ENCODE measurements at places on chromosomes 12 and 14.
A peak's percentile ranks its signal among the peaks of the same experiment; 100 is the strongest.

GRCh38 chr12:123037791-123038190, 57.3 kb downstream of the ARL6IP4 start:
- DNase-seq: no peak

DNA sequence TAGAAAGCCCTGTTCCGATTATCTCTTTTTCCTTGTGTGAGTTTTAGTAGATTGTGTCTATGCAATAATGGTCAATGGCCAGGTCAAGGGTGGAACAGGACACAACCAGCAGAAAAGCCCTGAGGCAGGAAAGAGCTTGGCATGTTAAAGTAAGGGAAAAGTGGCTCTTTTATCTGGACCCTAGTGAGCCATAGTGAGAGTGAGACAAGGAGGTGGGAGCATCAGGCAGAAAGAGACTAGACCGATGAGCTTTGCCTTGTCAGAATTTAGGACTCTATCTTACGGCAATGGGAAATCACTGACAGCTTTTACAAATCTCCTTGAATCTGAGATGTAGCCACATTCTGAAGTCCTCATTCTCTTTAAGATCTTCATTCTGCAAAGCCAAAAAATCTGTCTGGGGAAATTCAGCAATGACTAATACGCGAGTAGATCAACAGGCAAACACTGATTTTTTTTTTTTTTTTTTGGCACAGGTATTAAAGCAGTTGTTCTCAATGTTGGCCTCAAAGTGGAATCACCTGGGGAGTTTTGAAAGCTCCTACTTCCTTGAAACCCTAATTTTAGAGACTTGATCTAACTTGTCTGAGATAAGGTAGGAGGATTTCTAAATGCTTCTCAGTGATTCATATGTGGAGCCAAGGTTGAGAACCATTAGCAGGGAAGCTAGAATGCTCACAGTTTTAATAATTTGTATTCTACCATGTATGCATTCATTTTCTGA, 33.9 kb downstream of the TMEM19 start:
- no peak for DNase-seq

DNA sequence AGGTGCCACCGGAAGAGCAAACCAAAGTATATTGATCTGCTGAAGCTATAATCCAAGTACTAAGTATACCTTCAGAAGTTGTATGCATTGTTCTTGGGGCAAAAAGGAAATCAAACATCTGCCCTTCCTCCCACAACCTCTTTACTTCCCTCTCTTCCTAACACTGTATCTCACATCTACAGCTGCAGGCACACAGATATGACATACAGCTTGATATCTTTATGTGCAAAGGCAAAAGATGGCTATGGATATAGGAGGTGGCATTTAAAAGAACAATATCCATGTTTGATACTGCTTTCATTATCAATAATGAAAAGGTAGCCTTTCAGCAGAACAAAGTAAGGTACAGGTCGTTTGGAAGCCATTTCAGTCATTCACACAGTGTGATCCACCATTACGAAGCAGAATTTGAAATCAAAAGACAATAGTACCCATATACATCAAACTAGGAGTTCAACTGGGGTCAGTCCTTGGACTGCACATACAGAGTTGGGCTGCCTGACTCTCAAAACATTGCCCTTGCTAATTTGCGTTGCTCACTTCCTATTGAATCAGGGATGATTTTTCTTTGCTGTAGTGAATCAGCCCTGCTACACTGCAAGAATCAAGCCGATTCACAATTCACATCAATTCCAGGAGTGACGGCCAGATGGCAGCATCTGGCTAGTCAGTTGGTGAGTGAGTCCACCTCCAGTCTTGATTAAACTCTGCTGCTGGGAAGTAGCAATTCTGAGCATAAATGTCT, 8.9 kb downstream of the ANG start:
- DNase-seq: peak; percentile 58

GRCh38 chr14:68958553-68958952, 20.5 kb downstream of the ACTN1 start:
- no peak for DNase-seq

GRCh38 chr12:115259968-115260747, 576.2 kb upstream of the TBX3 start:
- DNase-seq: no peak

- DNase-seq: no peak
Measured at GRCh38 chr12:22299294-22299912, 35.1 kb downstream of the ST8SIA1 start.

- DNase-seq: no peak
Measured at GRCh38 chr14:29242755-29243754, 476.5 kb downstream of the FOXG1 start.

GRCh38 chr14:102840771-102841528, 63.7 kb downstream of the TRAF3 start:
- DNase-seq: no peak

GRCh38 chr14:57816568-57817284, 49.2 kb downstream of the SLC35F4 start:
- no peak for DNase-seq

DNA sequence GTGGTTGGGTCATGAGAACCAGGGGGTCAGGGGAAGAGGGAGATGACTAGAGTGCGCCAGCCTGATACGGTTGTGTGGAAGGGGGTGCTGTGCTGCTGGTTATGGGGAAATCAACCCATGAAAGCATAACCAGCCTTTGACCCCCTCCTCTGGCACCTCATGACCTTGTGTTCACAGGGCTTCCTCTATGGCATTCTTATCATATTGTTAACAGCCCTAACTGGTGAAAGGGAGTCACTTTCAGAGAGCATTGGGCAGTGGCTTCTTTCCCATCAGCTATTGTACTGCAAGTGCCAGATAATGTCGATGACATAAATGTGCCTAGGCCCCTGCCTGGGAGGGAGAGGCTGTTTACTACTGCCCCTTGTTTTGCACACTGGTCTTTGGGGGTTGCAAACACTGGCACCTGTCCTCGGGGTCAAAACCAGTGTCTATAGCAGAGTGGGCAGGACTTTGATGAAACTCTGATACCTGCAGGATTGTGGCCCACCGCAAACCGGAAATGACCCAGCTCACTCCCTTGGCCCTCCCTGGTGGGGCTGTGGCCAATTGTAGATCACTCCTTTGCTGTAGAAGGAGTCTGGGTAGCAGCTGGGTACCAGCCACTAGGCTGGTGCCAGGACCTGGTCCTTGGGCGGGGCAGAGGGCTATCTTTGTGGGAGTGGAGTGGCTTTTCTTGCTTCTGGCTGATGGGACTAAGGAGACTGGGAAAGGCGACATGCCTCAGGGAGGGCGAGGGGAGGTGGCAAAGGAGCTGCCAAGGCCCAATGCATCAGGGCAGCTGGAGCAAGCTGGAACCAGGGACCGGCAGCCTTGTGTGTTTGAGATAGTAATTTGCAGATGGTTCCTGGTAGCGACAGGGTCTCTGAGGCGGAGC, 634 bp upstream of the TMEM63C start:
- DNase-seq: no peak

DNA sequence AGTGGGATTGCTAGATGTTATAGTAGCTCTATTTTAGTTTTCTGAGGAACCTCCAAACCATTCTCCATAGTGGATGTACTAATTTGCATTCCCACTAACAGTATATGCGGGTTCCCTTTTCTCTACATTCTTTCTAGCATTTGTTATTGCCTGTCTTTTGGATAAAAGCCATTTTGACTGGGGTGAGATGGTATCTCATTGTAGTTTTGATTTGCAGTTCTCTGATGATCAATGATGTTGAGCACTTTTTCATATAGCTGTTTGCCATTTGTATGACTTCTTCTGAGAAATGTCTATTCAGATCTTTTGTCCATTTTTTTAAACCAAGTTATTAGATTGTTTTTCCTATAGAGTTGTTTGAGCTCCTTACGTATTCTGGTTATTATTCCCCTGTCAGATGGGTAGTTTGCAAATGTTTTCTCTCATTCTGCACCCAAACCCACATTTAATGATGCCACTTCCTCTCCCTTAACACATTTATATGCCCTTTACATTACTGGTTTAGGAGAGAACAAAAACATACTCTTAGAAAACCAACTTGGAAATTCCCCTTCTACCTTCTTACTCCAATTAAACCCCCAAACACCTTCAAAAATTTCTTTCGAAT, 48.2 kb downstream of the NELL2 start:
- DNase-seq: no peak

- DNase-seq: no peak
Measured at GRCh38 chr12:51023625-51024382, 2.4 kb downstream of the SLC11A2 start.

GRCh38 chr12:28759333-28759732, 389.7 kb upstream of the FAR2 start:
- DNase-seq: no peak

DNA sequence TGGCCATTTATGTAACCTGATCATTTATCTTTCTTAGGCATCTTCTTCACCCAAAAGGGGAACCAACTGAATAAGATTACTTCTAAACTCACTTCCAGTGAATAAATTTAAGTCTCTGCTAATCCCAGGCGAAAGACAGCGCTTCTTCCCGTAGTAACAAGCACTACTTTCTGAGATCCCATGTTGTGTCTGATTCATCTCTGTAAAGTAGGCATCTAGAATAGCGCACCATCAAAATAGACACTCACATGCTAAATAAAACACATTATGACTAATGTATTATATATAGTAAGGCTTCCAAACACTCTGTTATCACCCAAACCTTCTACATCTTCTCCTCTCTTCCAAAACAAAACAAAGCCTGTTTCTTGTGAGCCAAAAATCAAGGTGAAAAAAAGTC, 15.1 kb downstream of the GTF2A1 start:
- no peak for DNase-seq

GRCh38 chr14:38209572-38210557, 2.2 kb downstream of the SSTR1 start:
- DNase-seq: no peak

GRCh38 chr14:94904636-94905035, 134.7 kb upstream of the GSC start:
- no peak for DNase-seq

DNA sequence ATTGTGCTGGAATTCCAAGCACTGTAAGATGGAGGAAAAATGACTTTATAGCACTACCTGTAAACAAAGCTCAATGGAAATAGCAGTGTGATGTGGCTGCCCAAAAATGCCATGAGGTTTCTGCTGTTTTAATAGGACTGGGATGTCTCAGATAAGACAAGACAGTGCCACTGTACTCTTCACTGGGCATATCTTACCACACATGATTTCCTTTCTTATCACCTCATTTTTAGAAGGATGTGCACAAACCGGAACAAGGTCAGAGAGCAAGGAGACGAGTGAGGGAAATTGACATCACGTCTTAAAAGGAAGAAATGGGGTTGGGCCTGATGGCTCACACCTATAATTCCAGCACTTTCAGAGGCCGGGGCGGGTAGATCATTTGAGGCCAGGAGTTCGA, 38.4 kb upstream of the FGD4 start:
- DNase-seq: no peak

GRCh38 chr12:132429602-132429945, 60.4 kb upstream of the FBRSL1 start:
- no peak for DNase-seq

- DNase-seq: no peak
Measured at GRCh38 chr12:64006211-64006825, 161.8 kb downstream of the SRGAP1 start.

- no peak for DNase-seq
Measured at GRCh38 chr12:50082644-50083043, 2.5 kb upstream of the SMARCD1 start.

DNA sequence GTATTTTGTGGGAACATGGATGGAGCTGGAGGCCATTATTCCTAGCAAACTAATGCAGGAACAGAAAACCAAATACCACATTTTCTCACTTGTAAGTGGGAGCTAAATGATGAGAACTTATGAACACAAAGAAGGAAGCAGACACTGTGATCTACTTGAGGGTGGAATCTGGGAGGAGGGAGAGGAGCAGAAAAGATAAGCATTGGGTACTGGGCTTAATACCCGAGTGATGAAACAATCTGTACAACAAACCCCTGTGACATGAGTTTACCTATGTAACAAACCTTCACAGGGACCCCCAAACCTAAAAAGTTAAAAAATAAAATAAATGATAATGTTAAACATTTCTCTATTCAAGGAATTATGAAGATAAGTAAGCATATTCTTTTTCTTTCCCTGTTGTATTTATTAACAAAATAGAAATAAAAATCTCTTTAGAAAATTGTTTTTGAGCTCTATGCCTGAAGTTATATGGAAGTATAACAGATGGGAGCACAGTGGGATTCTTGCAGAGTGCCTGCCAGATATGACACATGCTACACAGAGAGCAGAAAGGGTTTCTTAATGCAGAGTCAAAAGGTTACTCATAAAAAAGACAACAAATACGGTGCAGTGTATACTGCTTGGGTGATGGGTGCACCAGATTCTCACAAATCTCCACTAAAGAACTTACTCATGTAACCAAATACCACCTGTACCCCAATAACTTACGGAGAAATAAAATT, 52.0 kb upstream of the SYNE2 start:
- no peak for DNase-seq

DNA sequence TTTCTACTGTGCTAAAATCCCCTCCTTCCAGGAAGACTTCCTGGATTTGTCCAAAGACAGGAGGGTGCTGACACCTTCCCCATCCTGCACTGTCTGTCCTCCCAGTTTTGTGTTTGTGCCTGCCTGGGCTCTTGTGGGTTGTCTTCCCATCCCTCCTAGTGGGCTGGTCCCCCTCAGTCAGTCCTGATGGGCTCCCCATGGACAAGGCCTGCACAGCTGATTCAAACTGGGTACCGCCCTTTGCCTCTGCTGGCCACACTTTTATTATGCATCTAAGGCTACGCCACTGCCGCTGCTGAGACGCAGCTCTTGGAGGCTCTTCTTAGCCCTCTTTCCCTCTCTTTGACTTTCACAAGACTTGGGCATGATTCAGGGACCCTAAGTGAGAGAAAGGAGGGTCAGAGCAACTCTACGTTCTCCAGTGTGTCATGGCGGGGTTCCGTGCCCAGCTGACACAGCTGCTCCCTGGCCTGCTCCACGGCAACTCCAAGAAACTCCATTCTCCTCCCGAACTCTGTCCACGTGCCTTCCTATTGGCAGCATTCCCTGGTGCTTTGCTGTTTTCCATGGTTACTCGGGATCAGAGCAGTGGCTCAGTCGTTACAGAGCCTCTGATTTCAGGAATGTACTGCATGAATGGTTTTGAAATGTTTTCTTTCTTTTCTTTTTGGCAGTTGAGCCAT, 3.8 kb upstream of the KRT85 start:
- DNase-seq: no peak

- no peak for DNase-seq
Measured at GRCh38 chr14:54867011-54867410, 35.6 kb downstream of the GCH1 start.

GRCh38 chr12:46585854-46586621, 213.5 kb upstream of the SLC38A2 start:
- no peak for DNase-seq

DNA sequence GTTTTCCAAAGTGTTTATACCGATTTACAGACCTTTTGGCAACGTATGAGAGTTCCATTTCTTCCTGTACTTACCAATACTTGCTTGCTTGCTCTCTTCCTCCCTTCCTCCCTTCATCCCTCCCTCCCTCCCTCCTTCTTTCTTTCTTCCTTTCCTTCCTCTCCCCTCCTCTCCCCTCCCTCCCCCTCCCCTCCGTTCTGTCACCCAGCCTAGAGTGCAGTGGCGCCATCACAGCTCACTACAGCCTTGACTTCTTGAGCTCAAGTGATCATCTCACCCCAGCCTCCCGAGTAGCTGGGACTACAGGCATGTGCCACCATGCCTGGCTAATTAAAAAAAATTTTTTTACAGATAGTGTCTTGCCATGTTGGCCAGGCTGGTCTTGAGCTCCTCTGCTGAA, 40.4 kb downstream of the DIP2B start:
- DNase-seq: no peak

GRCh38 chr12:116727261-116727660, 10.6 kb downstream of the SPRING1 start:
- DNase-seq: no peak

GRCh38 chr12:124715121-124715990, 147.9 kb upstream of the NCOR2 start:
- no peak for DNase-seq
